GM12864 (cell line): ENCODE measurements at places on chromosomes 11 and 22.

DNA sequence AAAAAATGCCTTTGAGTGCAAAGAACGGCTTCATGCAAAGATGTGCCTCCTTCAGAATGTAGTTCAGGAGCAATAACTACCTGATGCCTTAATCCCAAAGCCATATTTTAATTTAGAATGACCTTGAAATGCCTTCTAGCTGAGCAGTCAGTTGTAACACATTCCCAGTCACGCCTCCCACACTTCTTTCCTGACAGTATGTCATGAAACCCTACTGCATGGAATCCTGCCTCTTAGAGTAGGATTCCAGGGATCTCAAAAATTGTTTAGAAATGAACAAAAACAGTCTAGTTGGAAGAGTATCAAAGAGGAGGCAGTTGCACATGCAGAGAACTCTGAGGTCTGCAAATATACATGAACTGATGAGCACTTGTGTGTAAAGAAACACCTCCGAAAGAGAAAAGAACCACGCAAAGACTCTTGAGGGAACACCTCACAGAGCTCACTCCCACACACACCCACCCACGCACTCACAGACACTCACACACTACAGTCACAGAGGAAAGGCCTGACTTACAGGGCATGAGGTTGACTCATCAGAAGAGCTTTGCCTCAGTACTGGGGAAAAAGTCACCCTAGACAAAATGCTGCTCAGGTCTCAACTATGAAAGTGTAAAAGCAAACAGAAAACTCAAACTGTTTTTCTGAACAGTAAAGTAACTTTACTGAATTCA lies 77.4 kb downstream of the GGTLC2 start:
- DNase-seq: peak; percentile 72

DNA sequence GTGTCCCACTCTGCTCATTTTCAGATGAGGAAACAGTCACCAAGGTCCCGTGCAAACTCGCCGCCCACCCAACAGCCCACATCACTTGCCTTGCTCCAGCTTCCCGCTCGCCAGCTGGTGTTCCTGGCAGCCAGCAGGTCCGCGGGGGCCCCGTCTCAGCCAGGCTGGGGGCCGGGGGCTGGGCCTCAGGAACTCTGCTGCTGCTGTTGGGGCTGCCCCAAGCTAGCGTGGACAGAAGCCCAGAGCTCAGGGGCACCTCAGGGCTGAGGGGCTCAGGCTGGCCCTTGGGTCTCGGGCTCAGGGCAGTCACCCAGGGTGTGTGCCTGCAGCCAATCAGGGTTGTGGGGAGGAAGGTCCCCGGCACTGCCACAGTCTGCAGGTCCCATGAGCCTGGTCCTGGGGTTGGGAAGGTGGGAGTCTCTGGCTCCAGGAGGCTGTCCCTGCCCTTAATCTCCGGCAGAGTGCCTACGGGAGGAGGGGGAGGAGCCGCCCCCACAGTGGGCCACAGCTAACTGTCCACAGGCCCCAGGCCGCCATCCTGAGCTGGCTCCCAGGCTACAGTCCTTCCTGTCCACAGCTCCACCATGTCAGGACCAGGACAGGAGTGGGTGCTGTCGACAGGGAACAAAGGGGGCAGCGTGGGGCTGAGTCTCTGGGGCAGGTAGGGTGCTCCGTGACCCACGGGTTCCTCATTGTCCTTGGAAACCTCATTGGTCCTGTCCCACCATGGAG lies 65.2 kb downstream of the ARFGAP3 start:
- no peak for DNase-seq

GRCh38 chr22:44005524-44005923 lies 18.6 kb upstream of the PARVB start:
- no peak for DNase-seq

DNA sequence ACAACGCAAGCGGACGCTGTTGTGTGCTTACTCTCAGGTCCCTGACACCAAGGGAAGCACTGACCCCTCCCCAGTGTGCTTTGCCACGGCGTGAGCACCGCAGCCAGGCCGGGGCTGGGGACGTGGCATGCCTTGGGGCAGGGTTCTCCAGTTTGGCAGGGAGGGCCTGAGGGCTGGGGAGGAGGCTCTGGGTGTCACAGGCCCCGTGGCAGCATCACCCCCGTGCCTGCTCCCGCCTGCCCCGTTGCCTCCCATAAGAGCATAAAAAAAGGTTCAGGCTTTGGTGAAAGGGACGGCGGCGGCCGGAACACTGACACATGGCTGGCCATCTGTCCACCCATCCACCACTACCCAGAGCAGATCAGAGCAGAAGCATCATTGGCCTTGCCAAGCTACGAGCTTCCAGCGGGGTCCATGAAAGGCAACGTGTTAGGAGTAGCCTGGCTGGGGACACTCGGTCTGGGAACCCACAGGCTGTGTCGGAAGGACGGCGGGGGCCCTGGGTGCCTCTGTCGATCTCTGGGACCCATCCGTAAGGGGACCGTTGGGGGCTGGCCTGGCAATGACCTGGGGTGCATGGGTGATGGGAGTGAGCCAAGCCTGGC lies 183.0 kb downstream of the IGLL1 start:
- DNase-seq: no peak

DNA sequence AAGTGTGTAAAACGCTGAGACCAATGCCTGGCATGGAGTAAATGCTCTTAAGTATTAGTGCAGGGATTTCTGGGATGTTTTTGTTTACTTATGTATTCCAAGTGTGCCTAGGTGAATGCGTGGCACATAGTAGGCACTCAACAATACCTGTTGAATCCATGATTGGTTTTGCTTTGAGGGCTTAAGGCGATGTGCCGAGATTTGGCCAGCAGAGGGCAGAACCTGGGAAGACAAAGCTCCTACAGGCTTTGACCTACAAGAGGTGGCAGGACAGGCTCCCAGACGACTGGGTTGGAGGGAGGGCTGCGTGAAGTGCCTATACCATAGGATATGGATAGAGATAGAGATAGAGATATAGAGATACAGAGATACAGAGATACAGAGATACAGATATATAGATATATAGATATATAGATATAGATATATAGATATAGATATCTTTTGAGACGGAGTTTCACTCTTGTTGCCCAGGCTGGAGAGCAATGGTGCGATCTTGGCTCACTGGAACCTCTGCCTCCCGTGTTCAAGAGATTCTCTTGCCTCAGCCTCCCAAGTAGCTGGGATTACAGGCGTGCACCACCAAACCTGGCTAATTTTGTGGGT lies 13.9 kb downstream of the KCNE3 start:
- DNase-seq: peak; percentile 13

- no peak for DNase-seq
Observed at GRCh38 chr11:116776522-116776984, 3.8 kb upstream of the BUD13 start.

DNA sequence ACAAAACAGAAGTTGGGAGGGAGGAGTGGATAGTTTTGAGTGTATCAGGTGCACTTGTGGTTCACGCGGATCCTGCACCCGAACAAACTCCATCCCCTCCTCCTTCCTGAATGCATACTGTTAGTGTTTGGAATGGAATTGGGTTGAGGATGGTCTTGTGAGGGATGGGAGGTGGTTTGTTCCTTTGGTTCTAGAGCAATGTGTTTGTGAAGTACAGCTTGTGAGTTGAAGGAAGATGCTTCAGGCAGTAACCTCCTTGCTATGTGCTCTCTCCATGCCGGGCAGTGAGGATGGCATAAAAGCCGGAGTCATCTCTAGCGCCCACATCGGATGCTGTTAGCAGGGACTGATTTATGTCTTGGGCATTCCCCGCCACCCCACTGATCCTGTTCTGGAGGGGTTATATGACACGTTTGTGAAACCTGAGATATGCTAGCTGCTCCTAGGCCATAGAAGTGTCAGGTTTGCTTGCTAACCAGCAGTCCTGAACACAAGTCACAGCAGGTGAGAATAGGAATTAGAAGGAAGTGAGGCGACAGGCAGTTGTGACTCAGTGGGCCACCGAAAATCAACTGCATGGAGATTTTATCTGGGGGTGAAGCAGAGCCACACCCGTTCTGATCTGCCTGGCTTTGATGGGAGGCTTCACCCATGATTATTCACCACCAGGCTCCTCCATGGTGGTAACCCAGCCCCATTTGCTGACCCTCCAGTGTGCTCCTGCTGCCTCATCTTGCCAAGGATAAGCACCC lies 2.2 kb downstream of the BCR start:
- no peak for DNase-seq

- DNase-seq: no peak
Observed at GRCh38 chr22:24510637-24511625, 15.8 kb downstream of the UPB1 start.

GRCh38 chr22:46676881-46677280 lies 56.7 kb downstream of the GRAMD4 start:
- no peak for DNase-seq

- no peak for DNase-seq
Observed at GRCh38 chr11:2092956-2093412, 46.2 kb downstream of the IGF2 start.

DNA sequence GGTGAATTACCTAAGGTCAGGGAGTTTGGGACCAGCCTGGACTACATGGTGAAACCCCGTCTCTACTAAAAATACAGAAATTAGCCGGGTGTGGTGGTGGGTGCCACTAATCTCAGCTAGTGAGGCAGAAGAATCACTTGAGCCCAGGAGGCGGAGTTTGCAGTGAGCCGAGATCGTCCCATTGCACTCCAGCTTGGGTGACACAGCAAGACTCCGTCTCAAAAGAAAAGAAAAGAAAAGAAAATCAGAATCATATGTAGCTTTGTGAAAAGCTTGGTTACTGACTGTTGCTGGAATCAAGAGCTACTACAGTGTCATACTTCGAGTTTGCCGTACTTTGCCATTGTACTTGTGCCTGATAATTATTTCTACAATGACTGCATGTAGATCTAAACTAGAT lies 4.2 kb upstream of the TMEM135 start:
- DNase-seq: no peak

- DNase-seq: peak; percentile 48
Observed at GRCh38 chr11:35334385-35335090, 84.8 kb downstream of the SLC1A2 start.

GRCh38 chr11:121595717-121596161 lies 143.0 kb upstream of the SORL1-AS1 start:
- DNase-seq: no peak

DNA sequence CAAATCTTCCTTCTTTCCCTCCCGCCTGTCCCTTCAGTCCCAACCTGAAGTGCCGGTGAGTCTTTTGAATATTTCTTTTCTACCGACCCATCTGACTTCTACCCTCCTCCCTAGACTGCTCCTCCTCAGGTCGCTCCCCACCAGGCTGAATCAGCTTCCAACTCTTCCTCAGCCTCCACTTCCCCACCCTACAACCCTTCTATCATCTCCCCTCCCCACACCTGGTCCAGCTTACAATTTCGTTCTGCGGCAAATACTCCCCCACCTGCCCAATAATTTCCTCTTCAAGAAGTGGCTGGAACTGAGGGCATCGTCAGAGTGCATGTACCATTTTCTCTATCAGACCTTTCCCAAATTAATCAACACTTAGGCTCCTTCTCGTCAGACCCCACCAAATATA lies 2.5 kb upstream of the NDUFC2 start:
- no peak for DNase-seq

- DNase-seq: no peak
Observed at GRCh38 chr11:113168354-113169342, 145.7 kb upstream of the TTC12 start.

- no peak for DNase-seq
Observed at GRCh38 chr11:102320679-102321078, 3.4 kb downstream of the BIRC3 start.

DNA sequence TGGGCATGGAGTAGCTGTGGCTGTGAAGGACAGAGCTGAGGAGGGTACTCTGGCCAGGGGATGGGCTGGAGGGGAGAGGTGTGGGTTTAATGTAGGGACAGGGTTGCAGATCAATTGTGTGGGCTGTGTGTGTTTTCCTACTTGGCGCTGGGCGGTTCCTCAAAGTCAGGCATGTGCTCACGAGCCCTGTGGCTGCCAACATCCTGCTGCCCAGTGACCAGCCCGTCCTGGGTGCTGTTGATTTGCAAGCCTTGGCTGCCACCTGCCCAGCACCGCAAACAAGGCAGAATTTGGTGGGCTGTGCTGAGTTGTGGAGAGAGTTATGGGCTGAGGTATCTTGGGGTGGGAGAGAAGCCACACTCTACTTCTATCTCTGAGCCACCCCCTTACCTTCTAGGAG lies 69.2 kb downstream of the SCN3B start:
- no peak for DNase-seq

- DNase-seq: no peak
Observed at GRCh38 chr11:111718436-111718835, 47.8 kb downstream of the PPP2R1B start.

DNA sequence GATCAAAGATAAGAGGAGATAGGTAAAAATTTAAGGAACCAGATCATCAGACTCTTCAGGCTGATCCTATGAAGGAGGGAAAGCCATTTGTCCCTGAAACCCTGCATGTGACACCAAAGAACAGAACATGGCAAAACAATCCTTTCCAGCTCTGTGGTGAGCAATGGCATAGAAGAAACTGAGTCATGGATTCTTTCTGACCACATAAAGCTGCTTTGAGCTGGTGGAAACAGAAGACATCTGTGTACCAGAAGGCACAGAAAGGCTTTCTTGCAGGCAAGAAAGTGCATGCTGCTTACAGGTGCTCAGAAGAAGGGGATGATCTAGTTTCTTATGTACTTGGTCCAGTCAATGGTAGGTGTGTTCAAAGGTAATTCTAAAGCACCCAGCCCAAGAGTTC lies 45.0 kb upstream of the APOA1 start:
- DNase-seq: no peak

- no peak for DNase-seq
Observed at GRCh38 chr22:41043722-41044121, 48.7 kb upstream of the EP300 start.

GRCh38 chr11:130037058-130037457 lies 32.6 kb upstream of the APLP2 start:
- no peak for DNase-seq

DNA sequence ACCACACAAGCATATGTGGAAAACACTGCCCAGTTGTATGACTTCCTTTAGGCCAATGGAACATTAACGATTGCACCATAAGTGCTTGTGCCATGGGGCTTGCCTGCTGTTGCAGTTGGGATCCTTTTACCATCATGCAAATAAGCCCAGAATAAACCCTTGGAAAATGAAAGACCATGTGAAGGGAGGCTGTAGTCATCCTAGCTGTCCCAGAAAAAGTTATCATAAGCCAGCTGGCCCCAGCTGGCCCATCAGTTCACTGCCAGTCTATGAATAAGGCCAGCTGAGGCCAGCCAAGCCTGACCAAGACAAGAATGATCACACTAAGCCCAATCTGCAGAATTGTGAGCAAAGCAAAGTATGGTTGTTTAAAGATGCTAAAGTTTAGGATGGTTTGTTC lies 253.9 kb upstream of the ARHGAP20 start:
- DNase-seq: no peak

GRCh38 chr11:56497010-56497409 lies 5.8 kb upstream of the OR5M8 start:
- no peak for DNase-seq
